ENCODE measurements at places on chromosomes 16 and 17. TPM values are rescaled to one million over a fixed set of nuclear protein-coding genes. Genes with fewer than 3 reads are reported as not detected.

DNA sequence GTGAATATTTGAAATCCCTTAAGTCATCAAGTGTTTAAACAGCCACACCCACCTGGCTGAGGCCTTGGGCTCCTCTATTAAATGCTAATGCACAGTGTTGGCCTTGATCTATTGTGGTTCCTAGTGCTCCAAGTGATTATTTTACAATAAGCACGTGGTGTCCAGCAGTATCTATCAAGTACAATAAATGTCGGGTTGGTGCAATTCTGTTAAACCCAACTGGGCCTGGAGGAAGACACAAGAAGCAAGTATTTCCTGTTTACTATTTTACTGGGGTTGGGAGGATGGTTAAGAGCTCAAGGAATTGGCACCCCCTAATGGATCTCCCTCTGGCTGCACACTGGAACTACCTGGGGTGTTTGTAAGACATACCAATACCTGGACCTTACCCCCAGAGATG lies 72.1 kb upstream of the HNF1B start:
- DNase-seq: no peak

The TMC5 gene
- total RNA-seq: not detected

GRCh38 chr16:70652322-70652721 lies 6.0 kb downstream of the IL34 start:
- no peak for DNase-seq

DNA sequence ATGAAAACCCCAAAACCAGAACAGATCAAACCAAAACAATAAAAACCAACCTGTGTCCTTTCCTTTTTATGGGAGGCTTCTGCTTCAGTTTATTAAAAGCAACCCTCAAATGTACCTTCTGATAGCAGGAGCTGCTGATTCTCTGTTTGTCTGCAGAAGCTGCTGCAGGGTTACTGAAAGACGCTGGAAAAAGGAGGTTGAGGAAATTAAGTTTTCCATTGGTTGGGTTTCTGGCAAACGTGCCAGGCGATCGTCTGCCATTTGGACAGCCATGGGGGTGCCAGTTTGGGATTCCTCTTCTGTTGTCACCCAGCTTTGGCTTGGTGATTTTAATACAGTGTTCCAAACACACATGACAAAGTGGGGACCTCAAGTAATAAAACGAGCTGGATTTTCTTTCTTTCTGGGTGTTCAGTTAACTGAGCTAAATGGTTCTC lies 185.4 kb upstream of the ZFHX3 start:
- no peak for DNase-seq

GRCh38 chr17:58920773-58921172 lies 165.1 kb downstream of the PPM1E start:
- DNase-seq: no peak

The REXO5 gene
- total RNA-seq: 16.2 TPM

DNA sequence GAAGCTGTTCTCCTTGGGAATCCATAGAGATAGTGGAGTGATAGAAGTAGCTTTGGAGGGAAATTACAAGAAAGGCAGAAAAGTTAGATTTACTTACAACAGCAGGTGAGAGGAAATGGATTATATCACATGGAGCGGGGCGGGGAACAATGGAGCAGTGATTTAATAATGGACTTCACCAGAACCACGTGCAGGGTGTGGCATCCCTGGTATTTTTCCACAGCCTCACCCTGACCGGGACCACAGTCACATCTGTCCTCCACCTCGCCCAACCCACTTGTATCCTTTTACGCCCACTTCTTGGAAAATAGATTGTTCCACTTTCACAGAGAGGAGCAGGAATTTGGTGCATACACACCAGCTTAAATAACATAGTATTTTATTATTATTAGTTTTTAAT lies 15.9 kb upstream of the CYB5B start:
- DNase-seq: no peak

The PARD6A gene
- 0.89 TPM for total RNA-seq

DNA sequence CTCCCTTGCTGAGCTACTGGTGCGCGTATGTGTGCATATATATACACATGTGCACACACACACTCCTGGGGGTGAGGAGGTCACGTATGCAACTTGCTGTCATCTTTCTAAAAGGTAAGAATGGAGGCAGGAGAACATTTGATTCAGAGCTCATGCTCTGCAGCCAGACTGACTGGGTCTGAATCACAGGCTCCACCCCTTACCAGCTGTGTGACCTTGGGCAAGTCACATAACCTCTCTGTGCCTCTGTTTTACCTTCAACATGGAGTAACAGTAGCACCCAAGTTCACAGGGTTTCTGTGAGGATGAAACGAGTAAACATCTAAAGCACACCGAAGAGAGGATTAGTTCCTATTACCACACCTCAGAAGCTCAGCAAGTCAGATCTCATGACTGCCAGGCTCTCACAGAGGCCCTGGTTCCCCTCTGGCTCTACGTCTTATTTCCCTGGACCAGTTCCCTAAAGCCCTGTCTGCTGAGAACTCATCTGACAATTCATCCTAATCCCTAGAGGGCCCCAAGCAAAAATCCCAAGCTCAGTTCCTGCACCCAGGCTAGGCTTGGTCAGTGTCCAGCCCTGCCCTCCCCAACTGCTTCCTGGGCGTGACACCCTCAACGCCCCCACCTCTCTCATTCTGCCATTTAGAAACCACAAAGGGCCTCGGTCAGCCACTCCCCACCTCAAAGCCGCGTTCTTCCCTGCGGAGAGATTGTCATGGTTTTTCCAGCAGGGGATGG lies 28.7 kb downstream of the ABR start:
- no peak for DNase-seq

- DNase-seq: no peak
Observed at GRCh38 chr16:2087748-2088631, 40.2 kb downstream of the TSC2 start.

DNA sequence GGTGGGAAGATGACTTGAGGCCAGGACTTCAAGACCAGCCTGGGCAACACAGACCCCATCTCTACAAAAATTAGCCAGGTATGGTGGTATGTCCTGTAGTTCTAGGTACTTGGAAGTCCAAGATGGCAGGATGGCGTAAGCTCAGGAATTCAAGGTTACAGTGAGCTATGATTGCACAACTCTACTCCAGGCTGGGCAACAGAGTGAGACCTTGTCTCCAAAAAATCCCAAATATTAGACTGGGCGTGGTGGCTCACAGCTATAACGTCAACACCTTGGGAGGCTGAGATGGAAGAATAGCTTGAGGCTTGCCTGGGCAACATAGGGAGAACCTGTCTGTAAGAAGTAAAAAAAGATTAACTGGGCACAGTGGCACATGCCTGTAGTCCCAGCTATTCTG lies 30.8 kb downstream of the SUZ12 start:
- DNase-seq: no peak

GRCh38 chr16:84883301-84883700 lies 63.5 kb downstream of the CRISPLD2 start:
- peak; percentile 6 for DNase-seq

The KCNG4 gene
- total RNA-seq: not detected

The KRTAP4-4 gene
- total RNA-seq: not detected

- no peak for DNase-seq
Observed at GRCh38 chr16:89143911-89144675, 27.5 kb upstream of the CDH15 start.

DNA sequence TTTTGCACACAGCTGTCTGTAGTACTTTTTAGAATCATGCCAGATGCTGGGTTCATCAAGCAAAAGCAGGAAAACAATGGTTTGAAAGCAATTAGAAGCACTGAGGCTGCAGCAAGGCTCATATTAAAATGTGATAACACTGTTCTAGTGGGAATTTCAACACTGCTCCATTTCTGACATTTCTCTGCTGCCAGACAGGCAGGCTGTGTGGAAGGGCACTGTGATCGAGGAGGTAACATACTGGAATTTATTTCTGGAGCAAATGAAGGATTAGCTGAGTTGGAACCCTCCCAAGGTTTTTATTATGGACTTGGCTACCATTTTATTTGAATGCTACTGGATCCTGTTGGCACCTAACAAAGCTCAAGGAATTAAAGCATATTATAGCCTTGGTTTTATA lies 66.9 kb downstream of the SKAP1 start:
- DNase-seq: no peak

The TBC1D26 gene
- not detected for total RNA-seq

The SEC14L5 gene
- total RNA-seq: not detected

DNA sequence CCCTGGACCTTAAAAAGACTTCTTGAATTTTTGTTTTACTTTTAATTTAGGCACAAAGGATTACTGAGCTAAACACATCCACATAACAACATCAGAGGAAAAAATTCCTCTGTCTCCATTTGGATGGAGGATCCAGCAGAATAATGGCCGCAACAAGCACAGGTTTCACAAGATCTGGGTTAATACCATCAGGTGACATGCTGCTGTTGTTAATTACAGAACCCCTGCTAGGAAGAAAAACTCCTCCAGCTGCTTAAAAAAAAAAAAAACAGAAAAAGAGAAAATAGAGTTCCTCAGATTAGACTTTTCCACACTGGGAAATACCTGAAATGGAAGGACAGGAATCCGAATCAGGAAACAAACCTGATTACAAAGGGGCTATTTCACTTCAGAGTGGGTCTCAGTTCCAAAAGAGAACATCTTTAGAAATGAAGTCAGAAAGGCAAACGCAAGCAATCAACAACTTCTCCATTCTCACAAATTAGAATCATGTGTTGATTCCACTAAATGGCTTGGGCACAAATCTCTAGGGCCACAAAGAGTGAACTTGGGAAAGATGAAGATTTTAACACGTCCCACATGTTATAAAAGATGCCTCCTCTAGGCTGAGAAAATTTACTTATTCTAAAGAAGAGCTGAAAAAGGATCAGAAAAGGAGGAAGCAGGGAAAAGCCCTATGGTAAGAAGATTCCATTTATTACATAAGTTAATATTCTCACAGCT lies 44.0 kb downstream of the SPOP start:
- DNase-seq: no peak

GRCh38 chr16:4086153-4086552 lies 30.1 kb downstream of the ADCY9 start:
- no peak for DNase-seq

GRCh38 chr16:54142787-54143186 lies 143.8 kb downstream of the IRX3 start:
- no peak for DNase-seq

GRCh38 chr16:82750068-82750467 lies 123.3 kb downstream of the CDH13 start:
- DNase-seq: no peak

DNA sequence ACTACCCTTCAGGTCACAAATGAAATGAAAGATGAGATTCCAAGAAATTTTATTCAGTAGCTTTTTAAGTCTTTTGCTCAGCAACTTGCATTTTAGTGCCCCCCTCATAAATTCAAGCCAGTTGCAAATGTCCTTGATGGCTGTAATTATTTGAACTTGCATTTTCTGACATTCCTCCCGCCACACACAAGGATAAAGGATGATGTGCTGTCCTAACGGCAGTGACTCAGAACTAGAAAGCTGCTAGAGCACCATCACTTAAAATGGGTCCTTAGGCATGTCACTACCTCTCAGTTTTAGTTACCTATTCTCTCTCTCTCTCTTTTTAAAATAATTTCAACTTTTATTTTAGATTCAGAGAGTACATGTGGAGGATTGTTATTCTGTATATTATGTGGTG lies 306.7 kb downstream of the CNTNAP4 start:
- DNase-seq: no peak
